ENCODE measurements at places on chromosomes 4 and X. TPM values are rescaled to one million over a fixed set of nuclear protein-coding genes. Genes with fewer than 3 reads are reported as not detected.

ENPEP gene
- total RNA-seq: 11.9 TPM

SSX2B gene
- not detected for total RNA-seq

GPC4 gene
- 28.0 TPM for total RNA-seq

MAGEC1 gene
- not detected for total RNA-seq

RBMXL3 gene
- total RNA-seq: not detected

DNA sequence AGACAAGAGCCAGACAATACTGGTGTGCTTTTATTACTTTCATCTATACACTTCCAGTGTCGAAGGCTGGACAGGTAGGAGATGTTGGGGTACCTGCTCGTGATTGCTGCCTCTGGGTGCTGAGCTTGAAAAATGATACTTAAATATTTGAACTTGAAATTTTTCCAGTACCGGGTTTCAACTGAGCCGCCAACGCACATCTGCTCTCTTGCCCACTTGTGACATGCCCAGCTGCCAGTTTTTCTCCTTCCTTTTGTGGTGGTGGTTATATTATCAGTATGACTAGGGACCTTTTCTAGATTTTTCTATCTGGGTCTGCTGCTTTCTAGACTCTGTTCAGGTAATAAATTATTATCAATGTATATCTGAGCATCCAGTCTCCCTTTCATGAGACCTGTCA lies 3.4 kb downstream of the OGT start:
- peak overlapping the region; percentile 5 for H3K4me3 ChIP-seq
- no peak overlapping the region for H3K27ac ChIP-seq
- peaks cover 21% of the 10 kb centered on the region for H3K4me1 ChIP-seq
- DNase-seq: peak; percentile 8
- H3K36me3 ChIP-seq: peaks cover 6% of the 10 kb centered on the region

DNA sequence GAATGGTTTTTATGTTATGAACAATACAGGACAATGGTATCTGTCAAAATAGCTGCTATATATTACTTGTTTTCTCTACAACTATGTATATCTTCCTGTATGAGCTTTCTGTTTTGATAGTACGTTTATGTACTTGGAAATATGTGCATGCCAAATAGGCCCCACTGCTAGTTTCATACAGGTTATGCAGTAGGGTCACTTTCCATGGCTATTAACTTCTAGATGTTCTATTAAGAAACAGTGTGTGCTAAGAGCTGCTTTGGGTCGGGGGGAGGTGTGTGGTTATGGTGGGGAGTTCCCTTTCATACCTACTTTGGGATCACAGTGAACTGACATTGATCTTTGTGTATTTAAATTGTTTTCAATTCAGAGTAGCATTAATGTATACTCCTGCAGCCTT lies 30.9 kb downstream of the RBPJ start:
- H3K27ac ChIP-seq: no peak overlapping the region
- no peaks in the 10 kb centered on the region for H3K36me3 ChIP-seq
- DNase-seq: no peak
- H3K27me3 ChIP-seq: no peaks in the 10 kb centered on the region
- H3K4me1 ChIP-seq: peaks cover 10% of the 10 kb centered on the region
- H3K4me3 ChIP-seq: no peak overlapping the region

SMIM31 gene
- not detected for total RNA-seq

DNA sequence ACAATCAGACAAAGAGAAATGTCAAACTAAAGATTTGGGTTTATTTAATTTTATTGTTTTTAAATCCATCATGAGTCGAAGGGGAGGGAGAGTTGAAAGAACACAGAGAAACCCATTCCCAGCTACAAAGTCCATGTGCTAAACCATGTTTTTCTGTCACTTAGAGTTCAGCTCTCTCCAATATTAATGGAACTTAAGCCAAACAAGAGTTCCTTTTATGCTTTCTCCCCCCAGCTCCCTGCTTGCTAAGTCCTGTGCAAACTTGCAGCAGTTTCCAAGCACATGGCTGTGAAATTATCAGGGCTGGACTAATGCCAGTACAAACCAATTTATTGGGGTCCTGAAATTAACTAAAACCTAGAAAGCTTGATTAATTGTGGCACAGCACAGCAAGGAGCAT lies 9.7 kb upstream of the CHRDL1 start:
- H3K27ac ChIP-seq: no peak overlapping the region
- no peaks in the 10 kb centered on the region for H3K4me1 ChIP-seq
- no peaks in the 10 kb centered on the region for H3K36me3 ChIP-seq
- DNase-seq: peak; percentile 21
- no peaks in the 10 kb centered on the region for H3K27me3 ChIP-seq

- no peaks in the 10 kb centered on the region for H3K4me1 ChIP-seq
- no peaks in the 10 kb centered on the region for H3K36me3 ChIP-seq
- peak; percentile 60 for DNase-seq
- H3K4me3 ChIP-seq: no peak overlapping the region
- no peaks in the 10 kb centered on the region for H3K27me3 ChIP-seq
These were observed 40.4 kb upstream of the PDHA1 start for GRCh38 chrX:19303256-19303880.

- H3K27ac ChIP-seq: no peak overlapping the region
- H3K27me3 ChIP-seq: no peaks in the 10 kb centered on the region
- no peak overlapping the region for H3K4me3 ChIP-seq
- no peaks in the 10 kb centered on the region for H3K4me1 ChIP-seq
- peaks cover 73% of the 10 kb centered on the region for H3K36me3 ChIP-seq
These were observed 61.7 kb downstream of the ACOX3 start for GRCh38 chr4:8378776-8379175.

TBC1D8B gene
- total RNA-seq: 38.5 TPM

GRCh38 chrX:28888416-28888815 lies 301.2 kb downstream of the IL1RAPL1 start:
- H3K27ac ChIP-seq: no peak overlapping the region
- DNase-seq: no peak
- no peaks in the 10 kb centered on the region for H3K27me3 ChIP-seq
- no peaks in the 10 kb centered on the region for H3K36me3 ChIP-seq

FREM3 gene
- 0.18 TPM for total RNA-seq

DNA sequence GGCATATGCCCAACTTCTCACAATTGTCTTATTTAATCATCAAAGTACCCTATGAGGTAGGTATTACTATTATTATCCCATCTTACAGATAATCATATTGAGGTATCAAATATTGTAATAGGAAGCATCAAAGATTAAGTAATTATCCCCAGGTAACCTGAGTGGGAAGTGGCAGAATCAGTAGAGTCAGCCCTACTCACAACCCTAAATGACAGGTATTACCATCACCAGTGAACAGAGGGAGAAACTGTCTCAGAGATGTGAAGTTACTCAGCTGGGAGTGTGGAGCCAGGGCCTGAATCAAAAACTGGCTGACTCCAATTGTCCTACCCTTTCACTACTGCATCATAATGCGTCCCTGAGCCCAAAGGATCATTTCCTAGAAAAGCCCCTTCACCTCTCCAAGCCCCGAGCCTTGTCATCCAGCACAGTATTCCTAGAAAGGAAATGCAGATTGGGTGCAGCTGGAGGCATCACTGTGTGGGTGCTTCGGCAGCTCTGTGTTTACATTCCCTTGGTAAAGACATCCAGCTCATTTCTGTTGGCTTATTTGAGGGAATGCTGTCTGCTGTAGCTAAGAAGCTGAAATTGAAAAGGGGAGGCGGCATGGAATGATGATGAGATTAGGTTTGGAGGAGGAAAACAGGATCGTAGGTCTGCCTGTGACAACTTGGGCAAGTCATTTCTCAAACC lies 72.8 kb downstream of the DHX15 start:
- H3K4me3 ChIP-seq: no peak overlapping the region
- no peaks in the 10 kb centered on the region for H3K27me3 ChIP-seq
- H3K4me1 ChIP-seq: no peaks in the 10 kb centered on the region
- no peak for DNase-seq
- H3K27ac ChIP-seq: no peak overlapping the region

GRCh38 chr4:24248674-24249630 lies 335.4 kb downstream of the DHX15 start:
- H3K36me3 ChIP-seq: no peaks in the 10 kb centered on the region
- H3K27ac ChIP-seq: no peak overlapping the region
- no peaks in the 10 kb centered on the region for H3K27me3 ChIP-seq
- peaks cover 15% of the 10 kb centered on the region for H3K4me1 ChIP-seq
- no peak overlapping the region for H3K4me3 ChIP-seq

TEX13C gene
- not detected for total RNA-seq

DNA sequence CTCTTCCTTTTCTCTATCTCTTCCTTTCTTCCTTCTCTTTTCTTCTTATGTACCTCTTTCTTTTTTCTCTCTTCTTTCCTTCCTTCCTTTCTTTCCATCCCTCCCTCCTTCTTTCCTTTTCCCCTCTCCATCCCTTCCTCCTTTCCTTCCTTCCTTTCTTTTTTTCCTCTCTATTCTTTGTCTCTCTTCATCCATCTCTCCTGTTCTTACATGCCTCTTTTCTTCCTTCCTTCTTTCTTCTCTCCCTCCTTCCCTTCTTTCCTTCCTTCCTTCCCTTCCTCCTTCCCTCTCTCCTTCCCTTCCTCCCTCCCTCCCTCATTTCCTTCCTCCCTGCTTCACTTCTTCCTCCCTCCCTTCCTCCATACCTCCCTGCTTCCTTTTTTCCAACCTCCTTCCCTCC lies 19.2 kb upstream of the XG start:
- no peaks in the 10 kb centered on the region for H3K27me3 ChIP-seq
- H3K4me3 ChIP-seq: no peak overlapping the region
- H3K4me1 ChIP-seq: no peaks in the 10 kb centered on the region
- no peak for DNase-seq
- H3K27ac ChIP-seq: no peak overlapping the region

GRCh38 chrX:94053575-94053974 lies 379.6 kb downstream of the FAM133A start:
- H3K27ac ChIP-seq: no peak overlapping the region
- H3K4me1 ChIP-seq: no peaks in the 10 kb centered on the region
- H3K27me3 ChIP-seq: no peaks in the 10 kb centered on the region
- no peaks in the 10 kb centered on the region for H3K36me3 ChIP-seq

DNA sequence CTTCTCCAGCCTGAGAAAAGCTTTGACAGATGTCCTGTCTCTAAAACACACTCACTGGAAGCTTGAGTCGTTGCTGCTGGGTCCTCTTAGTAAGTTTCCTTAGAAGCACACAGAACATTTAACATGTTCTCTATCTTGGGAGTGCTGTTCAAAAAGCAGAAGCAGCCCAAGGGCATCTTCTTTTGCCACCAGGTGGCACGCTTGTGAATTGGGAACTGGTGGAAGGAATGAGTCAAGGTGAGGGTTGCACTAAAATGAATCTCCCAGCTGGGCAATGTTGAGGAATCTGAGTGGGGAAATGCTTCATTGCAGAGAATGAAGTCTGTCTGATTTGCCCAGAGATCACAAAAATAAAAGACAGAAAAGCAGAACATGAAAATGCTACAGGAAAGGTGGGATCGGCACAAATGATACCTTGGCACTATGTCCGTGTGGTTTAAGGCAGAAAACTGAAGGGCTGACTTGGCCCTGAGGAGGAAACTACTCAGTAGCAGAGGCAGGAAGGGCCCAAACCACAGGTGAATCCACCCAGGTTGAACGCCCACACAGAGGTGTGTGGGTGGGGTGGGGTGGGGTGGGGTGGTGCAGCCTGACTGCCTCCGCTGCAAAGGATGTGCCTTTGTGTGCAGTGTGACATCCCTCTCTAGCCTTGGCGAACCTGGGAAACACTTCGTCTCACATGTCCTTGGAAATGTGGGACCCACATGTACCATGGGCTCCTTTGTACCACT lies 26.0 kb downstream of the KIT start:
- H3K4me3 ChIP-seq: no peak overlapping the region
- no peaks in the 10 kb centered on the region for H3K36me3 ChIP-seq
- H3K27me3 ChIP-seq: no peaks in the 10 kb centered on the region

GRCh38 chr4:123300222-123301039 lies 96.2 kb upstream of the SPRY1 start:
- no peaks in the 10 kb centered on the region for H3K4me1 ChIP-seq
- DNase-seq: no peak
- no peak overlapping the region for H3K27ac ChIP-seq
- no peaks in the 10 kb centered on the region for H3K36me3 ChIP-seq

GRCh38 chr4:26860922-26861433 lies 337 bp downstream of the STIM2 start:
- peaks cover 22% of the 10 kb centered on the region for H3K4me1 ChIP-seq
- peak overlapping the region; percentile 97 for H3K27ac ChIP-seq
- peak; percentile 85 for DNase-seq
- no peaks in the 10 kb centered on the region for H3K36me3 ChIP-seq

GRIA3 gene
- total RNA-seq: not detected

CT83 gene
- not detected for total RNA-seq

- DNase-seq: no peak
- no peaks in the 10 kb centered on the region for H3K27me3 ChIP-seq
- H3K4me1 ChIP-seq: no peaks in the 10 kb centered on the region
- no peaks in the 10 kb centered on the region for H3K36me3 ChIP-seq
- no peak overlapping the region for H3K4me3 ChIP-seq
These were observed 4.0 kb downstream of the PRPS1 start for GRCh38 chrX:107632346-107632745.

C4orf54 gene
- total RNA-seq: under 0.01 TPM

DNA sequence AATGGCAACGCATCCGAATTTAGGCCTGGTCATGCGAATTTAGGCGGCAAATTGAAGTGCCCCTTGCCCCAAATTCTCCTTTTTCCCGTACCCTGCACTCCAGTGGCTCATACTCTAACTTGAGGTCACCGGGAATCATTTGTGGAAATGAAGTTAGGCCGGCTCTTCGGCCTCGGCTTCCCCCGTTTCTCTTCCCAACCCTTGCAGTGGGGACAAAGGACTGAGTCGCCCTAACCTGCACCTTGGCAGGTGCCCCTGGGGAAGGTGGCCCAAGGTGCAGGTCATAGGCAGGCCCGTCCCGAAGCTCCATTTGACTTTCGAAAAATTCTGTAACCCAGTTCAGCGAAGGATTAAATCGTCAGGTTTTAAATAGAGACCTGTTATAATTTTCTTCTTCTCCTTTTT lies 811 bp downstream of the SRD5A3 start:
- H3K27ac ChIP-seq: peak overlapping the region; percentile 98
- H3K36me3 ChIP-seq: no peaks in the 10 kb centered on the region
- no peak for DNase-seq
- no peaks in the 10 kb centered on the region for H3K27me3 ChIP-seq
- peak overlapping the region; percentile 75 for H3K4me3 ChIP-seq
- H3K4me1 ChIP-seq: peaks cover 11% of the 10 kb centered on the region

SPANXA2 gene
- total RNA-seq: not detected

YIPF6 gene
- total RNA-seq: 19.1 TPM

DNA sequence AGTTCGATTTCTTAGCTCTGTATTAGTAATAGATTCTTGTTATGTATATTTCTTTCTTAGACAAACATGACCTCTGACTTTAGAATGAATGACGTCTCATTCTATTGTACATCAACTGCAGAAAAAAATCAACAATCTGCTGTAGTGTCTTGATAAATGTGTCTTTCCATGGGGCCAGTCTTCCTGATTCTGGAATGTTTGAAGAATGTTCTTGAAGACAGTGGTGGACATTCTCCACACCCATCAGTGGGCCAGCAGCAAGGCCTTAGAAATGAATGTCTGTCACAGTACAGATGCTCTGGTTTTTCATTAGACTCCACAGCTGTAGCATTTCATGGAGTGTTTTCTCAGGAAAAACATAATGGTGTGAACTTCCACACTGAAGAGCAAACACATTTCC lies 63.2 kb upstream of the FAM47B start:
- H3K27ac ChIP-seq: no peak overlapping the region
- H3K4me1 ChIP-seq: no peaks in the 10 kb centered on the region
- no peaks in the 10 kb centered on the region for H3K27me3 ChIP-seq
- no peaks in the 10 kb centered on the region for H3K36me3 ChIP-seq
